SHP77 treated with DMSO at 0.1 percent for 48 hours (cell line): ENCODE measurements at places on chromosomes 16 and 17.
A peak's percentile ranks its signal among the peaks of the same experiment; 100 is the strongest.

GRCh38 chr16:28158136-28158535, 53.6 kb downstream of the XPO6 start:
- no peak for DNase-seq

DNA sequence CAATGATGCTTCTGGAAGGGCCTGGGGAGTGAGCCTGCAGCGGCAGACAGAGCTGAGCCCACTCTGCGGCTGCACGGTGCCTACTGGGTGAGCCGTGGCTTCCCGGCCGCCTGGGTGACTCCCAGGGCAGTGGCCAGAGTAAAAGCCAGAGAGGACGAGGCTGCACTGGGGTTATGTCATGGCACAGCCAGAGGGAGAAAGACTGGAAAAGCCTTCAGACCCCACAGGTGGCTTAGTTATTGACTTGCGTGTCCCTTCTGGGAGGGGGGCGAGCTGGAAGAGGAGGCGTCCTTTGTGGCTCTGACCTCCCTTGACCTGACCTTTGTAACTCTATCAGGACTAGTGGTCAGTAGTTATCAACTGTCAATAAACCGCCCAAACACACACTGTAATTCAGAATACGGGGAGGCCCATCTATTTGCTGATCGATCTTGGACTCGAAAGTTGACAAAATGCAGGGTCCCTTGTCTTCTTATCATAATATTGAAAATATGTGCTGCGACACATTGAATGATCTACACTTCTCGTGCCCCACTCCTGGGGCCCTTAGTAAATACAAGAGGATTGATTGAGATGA, 385.9 kb upstream of the ZFHX3 start:
- no peak for DNase-seq

- DNase-seq, result no peak
Measured at GRCh38 chr17:65407017-65407416, 154.4 kb downstream of the AXIN2 start.

GRCh38 chr17:13181683-13182082, 163.9 kb upstream of the ELAC2 start:
- DNase-seq, result no peak

GRCh38 chr17:8639709-8640108, 9.2 kb upstream of the MYH10 start:
- DNase-seq, result no peak

DNA sequence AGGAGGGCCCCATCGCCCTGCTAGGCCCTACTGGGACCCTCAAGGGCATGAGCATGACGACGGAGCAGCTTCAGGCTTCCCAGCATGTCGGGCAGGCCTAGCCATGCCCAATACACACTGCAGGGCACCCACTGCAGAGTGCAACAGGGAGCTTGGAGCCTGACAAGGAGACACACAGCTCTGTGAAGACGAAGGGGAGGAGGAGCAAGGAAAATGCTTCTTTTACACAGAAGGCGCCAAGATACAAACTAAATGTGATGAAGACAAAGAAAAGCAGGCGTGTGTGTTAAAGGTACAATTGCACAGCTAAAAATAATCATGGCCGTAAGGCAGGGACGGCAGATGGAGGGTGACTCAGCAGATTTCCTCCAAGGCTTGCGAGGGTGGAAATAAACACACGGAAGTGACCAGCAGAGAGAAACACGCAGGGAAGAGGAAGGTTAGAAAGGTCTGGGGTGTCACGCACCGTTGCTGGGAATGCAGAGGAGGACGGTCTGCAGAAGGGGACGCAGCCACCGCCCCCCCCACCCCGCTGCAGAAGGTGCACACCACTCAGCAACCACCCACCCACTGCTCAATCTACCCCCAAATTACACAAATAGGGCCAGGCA, 108.5 kb downstream of the ZNF778 start:
- peak; percentile 53 for DNase-seq

GRCh38 chr16:57797526-57798266, 4.6 kb downstream of the KIFC3 start:
- no peak for DNase-seq

GRCh38 chr17:35607239-35607847, 20.2 kb downstream of the AP2B1 start:
- DNase-seq, result no peak

DNA sequence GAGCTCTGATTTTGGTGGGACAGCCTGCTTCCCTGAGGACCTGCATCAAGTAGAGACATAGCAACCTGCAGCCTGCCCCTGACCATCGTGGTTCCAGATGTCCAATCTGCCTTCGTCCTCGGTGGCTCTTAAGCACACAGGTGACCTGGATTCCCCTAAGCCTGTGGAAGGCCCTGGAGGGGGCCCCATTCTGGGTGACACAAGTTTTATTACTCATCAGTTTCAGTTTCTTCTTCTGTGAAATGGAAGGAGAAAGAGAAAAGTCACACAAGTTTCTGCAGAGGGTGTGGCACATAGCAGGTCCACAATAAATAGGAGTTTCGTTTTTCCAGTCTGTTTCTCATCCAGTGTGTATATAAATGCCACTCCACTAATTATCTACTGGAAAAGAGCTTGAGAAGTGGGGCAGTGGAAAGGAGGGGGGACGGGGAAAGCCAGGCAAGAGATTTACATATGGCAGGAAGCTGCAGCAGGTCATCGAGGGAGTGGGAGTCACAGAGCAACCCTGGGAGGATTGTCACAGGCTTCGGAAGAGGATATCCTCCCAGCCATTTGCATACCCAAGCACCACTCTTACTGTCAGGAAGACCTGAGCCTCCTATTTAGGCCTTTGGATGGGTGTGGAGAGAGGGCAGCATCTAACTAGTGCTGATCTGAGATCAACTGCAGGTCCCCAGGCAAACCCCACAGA, 10.0 kb upstream of the NOS2 start:
- DNase-seq, result no peak

DNA sequence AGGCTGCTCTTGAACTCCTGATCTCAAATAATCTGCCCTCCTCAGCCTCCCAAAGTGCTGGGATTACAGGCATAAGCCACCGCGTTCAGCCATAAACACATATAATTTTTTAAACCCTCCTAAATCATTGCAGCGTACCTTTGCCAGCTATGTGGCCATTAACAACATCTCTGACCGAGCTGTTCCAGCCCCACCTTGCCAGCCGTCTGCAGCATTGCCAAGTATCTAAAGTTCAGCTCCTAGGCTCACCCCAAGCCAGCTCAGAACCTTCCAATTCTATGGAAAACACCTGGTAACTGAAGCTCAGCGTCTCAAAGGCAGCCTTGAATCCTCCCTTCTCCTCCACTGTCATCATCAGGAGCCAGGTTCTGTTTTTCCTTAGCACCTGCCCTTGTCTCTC, 5.1 kb upstream of the MEIOB start:
- no peak for DNase-seq

DNA sequence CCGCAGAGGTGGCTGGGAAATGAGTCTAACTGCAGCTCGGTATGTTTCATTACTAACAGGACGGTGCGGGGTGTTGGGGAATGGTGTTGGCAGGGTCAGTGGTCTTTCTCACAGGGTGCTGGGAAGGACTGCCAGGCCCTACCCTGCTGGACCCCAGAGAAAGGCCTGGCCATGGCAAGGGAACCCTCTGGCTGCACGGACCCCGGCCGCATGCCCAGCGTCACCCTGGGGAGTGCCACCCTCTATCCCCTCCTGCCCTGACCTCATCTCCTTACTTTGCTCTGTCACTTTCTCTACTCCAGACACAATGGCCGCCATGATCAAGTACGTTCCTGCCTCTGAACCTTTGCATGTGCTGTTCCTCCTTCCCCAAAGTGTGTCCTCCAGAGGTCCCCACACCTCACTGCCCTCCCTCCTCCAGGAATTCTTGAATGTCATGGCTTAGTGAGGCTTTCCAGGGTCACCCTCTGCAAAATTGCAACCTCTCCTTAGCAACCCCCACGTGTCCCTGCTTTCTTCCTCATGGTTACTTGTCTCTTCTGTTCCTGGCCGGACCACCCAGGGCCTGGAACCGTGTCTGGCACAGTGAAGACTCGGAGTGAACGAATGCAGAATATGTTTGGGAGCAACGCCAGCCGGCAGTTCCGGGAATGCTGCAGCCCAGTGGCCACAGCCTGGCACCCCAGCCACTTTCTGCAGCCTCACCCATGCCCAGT, 15.2 kb downstream of the ADAD2 start:
- no peak for DNase-seq

- DNase-seq, result no peak
Measured at GRCh38 chr16:5166486-5166885, 68.9 kb upstream of the EEF2KMT start.
